ENCODE measurements at places on chromosomes 3 and 15.

- peak; percentile 6 for DNase-seq
Measured at GRCh38 chr3:168094877-168095610, 680 bp downstream of the GOLIM4 start.

DNA sequence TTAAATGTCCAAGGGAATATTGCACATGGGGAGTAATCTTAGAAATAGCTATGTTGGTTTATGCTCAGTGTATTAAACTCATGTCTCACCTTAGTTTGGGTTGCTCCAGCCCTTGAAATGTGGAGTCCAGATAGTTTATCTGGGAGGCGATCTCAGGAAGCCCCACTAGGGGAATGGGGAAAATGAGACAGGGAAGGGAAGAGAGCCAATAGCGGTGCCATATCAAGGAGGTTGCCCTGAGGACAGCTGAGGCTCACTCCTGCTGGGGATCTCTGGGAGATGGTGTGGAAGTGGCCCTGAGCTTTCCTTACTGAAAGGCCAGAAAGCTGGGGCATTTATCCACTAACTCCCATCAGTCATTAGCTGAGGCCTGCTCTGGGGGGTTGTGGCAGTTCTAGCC, 43.3 kb upstream of the POLR2M start:
- no peak for DNase-seq

DNA sequence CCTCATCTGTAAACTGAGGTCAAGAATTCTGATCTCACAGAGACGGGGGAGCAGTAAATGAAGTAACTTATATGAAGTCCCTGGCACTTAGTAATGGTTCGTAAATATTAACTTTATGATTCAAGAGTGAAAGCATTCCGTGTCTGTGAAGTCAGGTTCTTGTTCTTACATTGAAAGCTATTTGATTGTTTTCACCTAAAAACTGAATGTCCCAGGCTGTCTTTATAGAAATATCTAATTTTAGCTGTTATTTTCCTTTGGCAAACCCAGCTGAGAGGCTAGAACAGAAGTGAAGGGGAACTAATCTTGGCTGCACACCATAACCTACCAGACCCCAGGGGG, 84.5 kb downstream of the CHSY1 start:
- no peak for DNase-seq

- no peak for DNase-seq
Measured at GRCh38 chr15:37038716-37039106, 61.6 kb downstream of the MEIS2 start.

- DNase-seq: no peak
Measured at GRCh38 chr3:53079147-53079546, 33.3 kb upstream of the SFMBT1 start.

- no peak for DNase-seq
Measured at GRCh38 chr3:46193436-46193835, 14.7 kb downstream of the CCR1 start.

GRCh38 chr3:42556089-42556632, 25.6 kb downstream of the SEC22C start:
- no peak for DNase-seq

- no peak for DNase-seq
Measured at GRCh38 chr3:128390867-128391266, 75.8 kb downstream of the DNAJB8 start.

GRCh38 chr15:95957861-95958260, 372.6 kb upstream of the NR2F2 start:
- no peak for DNase-seq

DNA sequence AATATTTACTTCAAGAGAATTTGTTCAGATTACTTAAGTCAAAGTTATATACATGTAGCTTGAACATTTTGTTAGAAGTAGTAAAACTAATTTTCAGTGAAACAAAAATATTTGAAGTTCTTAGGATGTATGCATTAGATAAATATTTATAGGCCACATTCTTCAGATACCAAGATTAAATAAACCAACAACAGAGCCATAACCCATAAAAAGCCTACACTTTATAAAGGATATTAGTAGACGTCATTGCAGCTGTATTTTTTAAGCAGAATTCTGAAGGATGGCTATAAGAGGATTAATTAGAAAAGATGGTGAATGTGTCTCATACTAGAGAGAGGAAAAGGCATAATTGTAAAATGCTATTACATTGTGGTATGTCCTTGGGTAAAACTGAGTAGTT, 449.7 kb upstream of the ALCAM start:
- no peak for DNase-seq

DNA sequence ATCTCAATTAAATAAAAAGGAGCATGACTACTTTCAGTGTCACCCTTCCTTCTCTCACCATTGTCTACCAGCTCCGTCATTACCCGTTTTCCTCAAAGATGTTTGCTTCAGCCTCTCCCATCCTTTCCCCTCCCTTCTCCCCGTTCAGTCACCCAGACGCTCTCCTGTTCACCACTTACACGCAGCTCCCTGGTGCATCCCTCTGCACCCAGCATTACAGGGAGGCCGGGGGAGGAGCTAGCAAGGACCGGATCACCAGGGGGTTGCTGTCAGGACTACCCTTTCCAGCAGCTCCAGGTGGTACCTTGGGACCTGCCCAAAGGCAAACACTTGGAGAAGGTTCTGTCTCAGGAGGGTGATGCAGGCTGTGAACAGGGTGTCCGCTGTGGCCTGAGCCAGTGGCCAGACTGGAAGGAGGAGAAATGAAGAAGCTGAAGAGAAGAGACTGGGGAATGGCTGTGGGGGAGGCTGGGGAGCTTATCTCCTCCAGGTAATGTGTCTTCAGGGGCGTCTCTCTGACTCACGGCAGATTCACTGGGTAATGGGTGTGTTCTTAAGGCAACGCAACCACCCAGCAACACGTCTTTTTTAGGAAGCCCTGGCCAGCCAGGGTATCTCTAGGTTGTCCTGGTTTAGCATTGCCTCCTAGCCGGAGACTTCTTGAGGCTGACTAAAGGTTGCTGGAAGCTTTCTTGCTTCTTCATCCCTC, 21.8 kb upstream of the BDH1 start:
- DNase-seq: no peak

DNA sequence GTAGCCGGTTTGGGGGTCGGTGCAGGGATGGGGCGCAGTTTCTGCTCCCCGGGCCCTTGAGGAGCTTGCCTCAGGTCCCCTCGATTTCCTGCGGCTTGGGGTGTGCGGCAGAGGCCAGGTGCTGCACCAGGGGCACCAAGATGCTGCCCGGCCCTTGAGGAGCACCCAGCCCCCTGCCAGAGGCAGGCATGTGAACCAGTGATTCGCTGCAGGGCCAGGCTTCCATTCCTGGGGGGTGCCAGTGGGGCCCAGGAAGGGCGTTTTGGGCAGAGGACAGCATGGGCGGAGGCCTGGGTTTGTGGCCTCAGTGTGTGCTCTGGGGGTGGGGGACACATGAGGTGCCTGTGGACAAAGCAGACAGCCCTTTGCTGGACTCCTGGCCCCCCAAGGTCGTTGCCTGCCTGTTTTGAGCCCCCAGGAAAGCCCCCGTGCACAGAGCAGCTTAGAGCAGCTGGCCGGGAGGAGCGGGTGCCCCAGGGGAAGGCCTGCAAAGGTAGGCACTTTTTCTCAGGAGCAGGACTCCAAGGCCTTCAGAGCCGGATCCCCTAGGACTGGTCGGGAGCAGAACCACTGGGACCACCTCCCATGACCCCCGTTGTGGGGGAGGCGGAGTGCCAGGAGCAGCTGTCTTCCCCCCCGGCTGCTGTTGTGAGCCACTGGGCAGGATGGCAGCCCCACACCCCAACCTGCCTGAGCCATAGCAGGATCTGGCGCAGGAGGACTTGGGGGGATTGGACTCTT, 1.6 kb downstream of the PLXNA1 start:
- DNase-seq: no peak

GRCh38 chr3:35067750-35068149, 571.6 kb upstream of the ARPP21 start:
- DNase-seq: no peak

- DNase-seq: no peak
Measured at GRCh38 chr3:99881121-99881524, 63.5 kb downstream of the CMSS1 start.

DNA sequence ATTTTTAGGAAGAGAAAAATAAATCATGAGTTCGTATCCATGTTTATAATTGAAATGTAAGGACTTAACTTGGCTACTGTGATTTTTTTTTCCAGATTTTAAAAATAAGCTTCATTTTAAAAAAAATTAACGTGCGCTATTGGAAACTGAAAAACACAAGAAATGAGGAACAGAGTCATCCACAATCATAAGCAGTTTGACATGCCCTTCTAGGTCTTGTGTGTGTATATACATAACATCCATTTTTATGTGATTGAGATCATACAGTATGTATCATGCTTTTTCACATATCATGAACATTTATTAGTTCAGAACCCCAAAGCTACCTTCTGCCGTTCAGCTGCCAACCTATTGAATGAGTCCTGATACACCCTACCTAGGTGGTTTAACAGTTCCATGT, 22.7 kb downstream of the IREB2 start:
- DNase-seq: no peak

GRCh38 chr3:123632161-123632655, 47.4 kb upstream of the HACD2 start:
- no peak for DNase-seq

- no peak for DNase-seq
Measured at GRCh38 chr3:129313415-129313664, 34.7 kb downstream of the HMCES start.

DNA sequence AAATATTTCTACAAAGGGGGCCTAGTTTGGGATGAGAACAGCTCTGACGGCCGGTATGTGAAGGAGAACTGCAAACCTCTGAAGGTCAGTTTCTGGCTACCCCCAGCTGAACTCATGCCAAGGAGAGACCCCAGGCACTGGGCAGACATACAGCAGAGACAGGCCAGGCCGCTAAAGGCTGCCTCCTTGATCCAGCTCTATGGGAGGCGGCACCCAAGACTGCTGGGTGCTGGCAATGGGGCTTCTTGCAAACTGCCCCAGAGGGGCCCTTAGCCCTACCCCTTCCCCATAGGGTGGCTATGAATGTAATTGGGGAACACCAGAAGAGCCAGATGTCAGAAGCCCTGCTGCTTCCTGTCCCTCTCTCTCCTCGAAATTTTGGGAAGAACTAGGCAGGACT, 13.3 kb downstream of the CLK3 start:
- no peak for DNase-seq

DNA sequence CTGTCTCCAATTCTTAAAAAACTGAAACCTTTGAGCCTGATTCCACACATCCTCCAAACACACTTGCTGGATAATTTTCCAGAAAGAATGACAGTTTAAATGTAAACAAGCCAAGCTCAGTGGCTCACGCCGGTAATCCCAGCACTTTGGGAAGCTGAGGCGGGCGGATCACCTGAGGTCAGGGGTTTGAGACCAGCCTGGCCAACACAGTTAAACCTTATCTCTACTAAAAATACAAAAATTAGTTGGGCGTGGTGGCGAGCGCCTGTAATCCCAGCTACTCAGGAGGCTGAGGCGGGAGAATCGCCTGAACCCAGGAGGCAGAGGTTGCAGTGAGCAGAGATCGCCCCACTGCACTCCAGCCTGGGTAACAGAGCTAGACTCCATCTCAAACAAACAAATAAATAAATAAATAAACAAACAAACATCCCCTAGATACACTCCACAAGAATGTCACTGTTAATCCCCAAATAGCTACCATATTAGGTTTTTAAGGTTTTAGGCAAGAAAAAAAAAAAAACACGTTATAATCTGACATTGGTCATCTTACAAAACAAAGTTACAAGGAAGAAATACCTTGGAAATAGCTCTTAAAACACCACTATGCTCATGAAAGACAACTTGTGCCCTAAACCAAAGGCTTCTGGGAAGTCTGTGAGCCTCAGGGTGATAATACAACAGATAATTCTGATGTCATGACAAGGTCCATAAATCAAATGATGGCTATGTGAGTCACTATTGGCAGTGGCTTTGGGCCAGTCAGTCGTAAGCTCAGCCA, 13.2 kb downstream of the TNIK start:
- DNase-seq: no peak

- no peak for DNase-seq
Measured at GRCh38 chr15:47742742-47743141, 25.4 kb downstream of the SEMA6D start.

GRCh38 chr3:151553888-151554287, 93.0 kb upstream of the IGSF10 start:
- no peak for DNase-seq

DNA sequence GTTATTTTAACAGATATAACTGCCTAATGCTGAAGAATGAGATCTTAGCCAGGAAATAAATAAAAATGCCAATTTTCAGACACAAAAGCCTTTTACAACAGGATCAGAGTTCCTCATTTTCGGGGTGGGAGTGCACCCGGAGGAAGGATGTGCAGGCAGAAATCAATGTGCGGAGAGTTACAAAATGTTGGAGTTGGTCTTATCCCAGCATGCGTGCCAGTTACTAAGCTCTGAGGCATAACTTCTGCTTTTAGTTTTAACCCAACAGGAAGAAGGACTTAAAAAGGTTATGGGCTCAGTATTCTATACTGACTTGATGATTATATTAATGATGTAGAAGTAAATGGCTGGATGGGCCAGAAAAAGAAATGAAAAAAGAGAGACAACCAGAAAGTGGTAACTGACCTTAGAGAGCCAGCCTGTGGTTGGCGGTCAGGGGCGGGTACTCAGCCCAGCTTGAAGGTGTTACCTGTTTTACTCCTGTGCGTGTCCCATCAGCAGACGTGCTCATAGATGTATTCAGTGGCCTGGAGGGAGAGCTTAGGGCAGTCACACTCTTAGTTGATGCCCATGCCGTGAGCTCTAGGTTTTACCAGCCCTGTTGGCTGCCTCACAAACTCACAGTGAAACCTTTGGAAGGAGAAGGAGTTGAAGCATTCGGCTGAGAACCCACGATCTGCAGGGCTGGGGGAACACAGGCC, 164.7 kb downstream of the SV2B start:
- DNase-seq: no peak

- no peak for DNase-seq
Measured at GRCh38 chr3:118548434-118548833, 486.2 kb downstream of the IGSF11 start.

Measured in stimulated activated CD4-positive, alpha-beta T cell treated with anti-CD3 and anti-CD28 coated beads, Interleukin-1b, Interleukin-23, amount 100 ng/mL, for 24 hours (primary cell).